ENCODE measurements at places on chromosomes 7 and 10.

- no peak for DNase-seq
Measured at GRCh38 chr10:2921956-2922680, 145.2 kb upstream of the PFKP start.

GRCh38 chr10:36802490-36803153 is 322.8 kb upstream of the ANKRD30A start:
- DNase-seq = peak; percentile 27

GRCh38 chr10:102408728-102409603 is 9.6 kb downstream of the PSD start:
- DNase-seq = peak; percentile 73

- no peak for DNase-seq
Measured at GRCh38 chr7:131665021-131665420, 108.6 kb upstream of the PODXL start.

- DNase-seq = no peak
Measured at GRCh38 chr7:131562941-131563340, 6.5 kb upstream of the PODXL start.

- DNase-seq = peak; percentile 12
Measured at GRCh38 chr10:87816898-87817608, 973 bp downstream of the ATAD1 start.

DNA sequence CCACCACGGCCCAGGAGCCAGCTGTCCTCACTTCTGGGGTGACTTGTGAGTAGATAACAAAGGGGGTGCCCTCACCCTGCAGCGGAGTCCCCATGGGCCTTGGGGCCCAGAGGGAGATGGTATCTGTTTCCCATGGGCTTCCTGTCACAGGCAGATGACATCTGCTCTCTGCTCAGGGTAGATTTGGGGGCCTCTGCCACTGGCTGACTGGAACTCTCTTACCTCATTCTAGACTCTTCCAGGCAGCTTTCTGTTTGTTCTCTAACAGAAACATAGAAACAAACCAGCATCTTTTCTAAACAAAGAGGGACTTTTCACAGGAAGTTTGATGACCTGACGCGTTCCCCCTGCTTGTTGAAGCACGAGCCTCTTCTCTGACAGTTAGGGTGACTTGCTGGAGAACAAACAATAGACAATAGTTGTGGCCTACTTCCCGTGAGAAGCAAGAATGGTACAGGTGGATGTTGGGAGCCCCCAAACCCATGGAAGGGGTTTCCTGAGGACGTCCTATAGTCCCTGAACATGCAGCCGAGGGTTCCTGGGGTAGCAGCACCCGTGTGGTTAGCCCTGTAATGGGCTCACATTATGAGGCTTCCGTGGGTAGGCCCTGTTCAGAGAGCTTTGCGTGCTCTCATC is 61.6 kb downstream of the GRK5 start:
- no peak for DNase-seq

- DNase-seq = peak; percentile 78
Measured at GRCh38 chr10:95508730-95509129, 52.4 kb downstream of the SORBS1 start.

DNA sequence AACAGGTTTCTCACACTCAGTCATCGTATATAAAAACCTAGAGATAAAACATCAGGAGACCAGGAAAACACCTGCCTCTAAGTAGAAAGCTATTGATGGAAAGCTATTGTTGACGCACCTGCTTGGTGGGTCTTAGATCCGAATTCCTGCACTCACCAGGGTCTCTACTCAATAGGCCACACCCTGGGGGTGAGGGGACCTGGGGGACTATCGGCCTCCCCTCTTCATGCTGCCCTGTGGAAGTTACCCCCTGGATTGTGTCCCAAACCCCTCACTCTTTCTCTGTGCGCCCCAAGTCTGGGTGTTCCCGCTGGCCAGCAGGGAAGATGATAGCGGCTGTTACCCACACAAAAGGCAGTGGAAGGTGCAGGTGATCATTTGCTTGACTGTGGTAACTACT is 313.0 kb downstream of the WDR37 start:
- no peak for DNase-seq

- DNase-seq = no peak
Measured at GRCh38 chr10:23404461-23404980, 34.4 kb upstream of the OTUD1 start.

- no peak for DNase-seq
Measured at GRCh38 chr7:36602934-36603887, 121.1 kb downstream of the AOAH start.

DNA sequence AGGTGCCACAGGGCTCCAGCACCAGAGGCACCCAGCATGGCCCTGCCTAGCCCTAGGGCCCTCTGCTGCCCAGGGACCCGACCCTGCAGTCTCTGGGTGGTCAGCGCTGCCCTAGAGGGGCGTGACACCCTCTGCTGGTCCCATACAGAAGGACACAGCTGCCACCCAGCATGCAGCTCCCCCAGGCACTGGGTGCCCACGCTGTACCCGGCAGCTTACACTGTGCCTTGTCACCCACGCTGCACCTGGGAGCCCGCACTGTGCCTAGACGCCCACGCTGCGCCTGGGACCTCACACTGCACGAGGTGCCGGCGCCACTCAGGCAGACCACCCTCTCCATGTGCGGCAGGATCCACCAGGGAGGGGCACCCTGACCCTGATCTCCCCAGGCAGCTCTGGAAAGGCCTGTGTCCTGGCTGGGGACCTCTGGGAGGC is 55.2 kb downstream of the PWWP2B start:
- DNase-seq = no peak

DNA sequence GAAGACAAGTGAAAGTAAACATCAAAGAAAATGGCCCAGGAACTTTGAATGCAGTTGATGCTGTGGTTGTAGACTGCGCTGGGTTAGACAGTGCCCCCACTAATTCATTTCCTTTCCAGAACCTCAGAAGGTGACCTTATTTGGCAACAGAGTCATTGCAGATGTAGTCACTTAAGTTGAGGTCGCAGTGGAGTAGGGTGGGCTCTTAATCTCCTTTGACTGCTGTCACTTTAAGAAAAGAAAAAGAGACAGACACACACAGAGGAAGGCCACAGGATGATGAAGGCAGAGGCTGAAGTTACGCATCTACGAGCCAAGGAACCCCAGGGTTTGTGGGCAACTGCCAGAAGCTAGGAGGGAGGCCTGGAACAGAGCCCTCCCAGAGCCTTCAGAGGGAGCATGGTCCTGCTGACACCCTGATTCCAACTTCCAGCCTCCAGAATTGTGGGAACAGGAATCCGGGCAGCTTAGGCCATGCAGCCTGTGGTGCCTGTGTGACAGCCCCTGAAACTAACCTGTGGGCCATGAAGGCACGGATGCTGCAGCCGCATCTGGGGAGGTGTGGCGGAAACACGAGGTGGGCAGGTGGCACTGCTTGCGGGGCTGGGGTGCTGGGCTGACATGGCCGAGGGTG is 107.6 kb downstream of the PRKAG2 start:
- no peak for DNase-seq

DNA sequence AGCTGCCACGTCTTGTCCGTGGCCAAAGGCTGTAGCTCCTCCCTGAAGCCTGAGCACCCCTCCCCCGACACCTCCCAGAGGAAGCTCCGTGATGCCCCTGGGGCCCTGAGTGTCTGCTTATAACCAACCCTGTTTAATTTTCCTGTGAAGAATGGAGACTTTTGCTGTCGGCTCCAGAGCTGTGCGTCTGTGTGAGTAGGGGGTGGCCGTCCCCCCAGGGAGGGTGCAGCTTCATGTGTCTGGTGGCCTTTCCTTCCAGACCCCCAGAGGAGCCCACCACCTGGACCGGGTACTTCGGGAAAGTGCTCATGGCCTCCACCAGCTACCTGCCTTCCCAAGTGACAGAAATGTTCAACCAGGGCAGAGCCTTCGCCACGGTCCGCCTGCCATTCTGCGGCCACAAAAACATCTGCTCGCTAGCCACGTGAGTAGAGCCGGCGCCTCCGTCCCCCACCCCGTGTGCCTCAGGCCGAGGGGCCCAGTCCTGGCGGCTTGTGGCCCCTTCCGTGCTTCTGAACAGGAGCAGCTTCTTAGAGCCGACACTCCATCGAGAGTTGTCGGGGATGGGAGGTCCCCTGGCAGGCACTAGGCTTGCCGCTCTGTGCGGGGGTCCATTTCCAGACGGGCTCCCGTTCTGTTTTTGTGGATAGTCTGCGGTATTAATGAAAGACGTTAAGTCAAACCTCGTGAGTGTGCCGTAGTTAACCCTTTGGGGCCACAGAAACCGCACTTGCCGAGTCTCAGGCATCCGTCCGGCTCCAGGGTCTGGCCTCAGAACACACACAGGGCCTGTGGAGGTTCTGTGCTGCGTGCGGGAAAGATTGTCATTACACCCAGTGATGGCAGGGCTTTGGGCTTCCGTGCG is 37.1 kb downstream of the WIPI2 start:
- DNase-seq = no peak

DNA sequence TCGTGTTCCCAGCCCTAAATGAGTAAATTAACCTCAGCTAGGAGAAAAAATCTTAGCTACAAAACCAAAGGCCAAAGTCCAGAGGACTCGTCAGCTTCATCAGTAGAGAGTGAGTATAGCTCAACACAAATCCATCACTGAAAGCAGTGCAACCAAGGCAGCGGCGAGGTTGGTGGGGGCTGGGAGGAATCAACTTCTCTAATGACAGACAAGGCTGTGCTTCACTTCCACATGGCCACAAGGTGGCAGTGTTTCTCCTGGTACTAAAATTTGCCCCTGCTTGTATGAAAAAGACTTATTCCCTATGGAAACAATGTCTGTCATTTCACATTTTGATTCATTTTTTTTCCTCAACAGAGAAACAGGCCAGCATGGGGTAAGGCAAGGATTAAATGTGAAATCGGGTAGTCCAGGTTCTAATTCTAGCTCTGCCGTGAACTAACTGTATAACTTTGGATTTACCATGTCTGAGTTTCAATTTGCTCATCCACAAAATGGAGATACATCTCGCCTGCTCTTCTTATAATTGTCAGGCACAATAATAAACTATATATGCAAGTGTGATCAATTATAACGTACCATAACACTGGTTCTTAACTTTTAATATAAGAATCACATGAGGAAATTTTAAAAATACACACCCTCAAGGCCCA is 39.3 kb downstream of the FAS start:
- peak; percentile 77 for DNase-seq

GRCh38 chr7:88003581-88003980 is 69.5 kb downstream of the ADAM22 start:
- DNase-seq = no peak

GRCh38 chr10:61257956-61258496 is 195.2 kb downstream of the TMEM26 start:
- no peak for DNase-seq

GRCh38 chr7:153567426-153567825 is 484.8 kb upstream of the DPP6 start:
- DNase-seq = no peak

DNA sequence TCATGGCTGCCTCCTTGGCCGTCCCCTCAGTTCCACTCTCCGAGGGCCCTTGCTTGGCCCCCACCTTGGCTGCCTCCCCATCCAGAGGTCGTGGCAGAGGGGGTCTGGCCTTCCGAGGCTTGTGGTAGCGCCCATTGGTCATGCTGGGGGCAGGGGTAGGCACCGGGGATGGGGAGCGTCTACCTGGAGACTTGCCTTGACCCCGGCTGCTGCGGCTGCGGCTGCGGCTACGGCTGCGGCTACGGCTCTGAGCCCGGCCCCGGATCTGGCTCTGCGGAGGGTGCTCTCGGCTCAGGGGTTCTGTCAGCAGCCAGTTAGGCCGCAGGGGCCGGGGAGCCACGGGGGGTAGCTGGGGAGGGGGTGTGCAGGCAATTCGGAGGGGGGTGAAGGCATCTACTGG is 10.7 kb downstream of the LZTS2 start:
- no peak for DNase-seq

DNA sequence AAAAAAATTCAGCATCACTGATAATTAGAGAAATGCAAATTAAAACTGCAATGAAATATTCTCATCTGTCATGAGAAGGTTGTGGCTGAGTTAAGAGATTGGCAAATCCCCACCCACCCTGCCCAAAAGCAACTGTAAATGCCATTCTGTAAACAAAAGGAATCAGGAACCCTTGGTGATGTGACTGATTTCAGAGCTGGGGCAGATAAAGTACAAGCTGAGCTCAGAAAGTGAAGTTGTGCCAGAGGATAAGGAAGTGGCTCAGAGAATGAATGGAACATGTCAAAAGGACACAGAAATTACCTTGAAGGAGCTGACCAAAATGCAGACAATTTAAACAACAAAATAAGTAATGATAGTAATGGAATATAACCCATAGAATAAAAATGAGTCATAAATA is 32.7 kb upstream of the ARMS2 start:
- DNase-seq = no peak

- DNase-seq = no peak
Measured at GRCh38 chr10:133129859-133130495, 30.0 kb upstream of the KNDC1 start.

- DNase-seq = no peak
Measured at GRCh38 chr7:2826771-2827170, 17.3 kb downstream of the GNA12 start.

DNA sequence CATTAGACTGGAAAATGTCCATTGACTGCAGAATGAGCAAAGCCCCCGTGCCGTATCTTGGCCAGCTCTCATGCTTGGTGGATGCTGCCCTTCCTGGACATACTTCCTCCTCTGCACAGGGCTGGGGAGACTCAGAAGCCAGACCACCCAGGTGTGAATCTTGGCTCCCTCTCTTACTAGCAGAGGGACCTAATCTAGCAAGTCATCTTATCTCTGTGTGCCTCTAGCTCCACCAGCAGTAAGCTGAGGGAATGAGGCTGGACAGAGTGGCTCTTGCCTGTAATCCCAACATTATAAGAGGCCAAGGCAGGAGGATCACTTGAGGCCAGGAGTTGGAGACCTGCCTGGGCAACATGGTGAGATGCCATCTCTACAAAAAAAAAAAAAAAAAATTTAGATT is 173.8 kb upstream of the GHITM start:
- DNase-seq = no peak

- DNase-seq = no peak
Measured at GRCh38 chr10:63710703-63711102, 189.5 kb downstream of the REEP3 start.

- no peak for DNase-seq
Measured at GRCh38 chr10:86871563-86872183, 85.7 kb downstream of the MMRN2 start.

GRCh38 chr7:27684491-27684890 is 21.8 kb upstream of the HIBADH start:
- no peak for DNase-seq

- DNase-seq = no peak
Measured at GRCh38 chr7:154848464-154848863, 154.5 kb downstream of the PAXIP1 start.

DNA sequence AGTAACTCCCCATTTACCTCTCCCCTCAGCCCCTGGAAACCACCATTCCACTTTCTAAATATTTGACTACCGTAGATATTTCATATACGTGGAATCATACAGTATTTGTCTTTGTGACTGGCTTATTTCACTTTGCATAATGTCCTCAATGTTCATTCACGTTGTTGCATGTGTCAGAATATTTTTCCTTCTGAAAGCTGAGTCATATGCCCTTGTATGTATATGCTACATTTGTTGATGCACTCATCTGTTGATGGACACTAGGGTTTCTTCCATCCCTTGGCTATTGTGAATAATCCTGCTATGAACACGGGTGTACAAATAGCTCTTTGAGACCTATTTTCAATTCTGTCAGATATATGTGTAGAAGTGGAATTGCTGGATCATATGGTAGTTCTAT is 25.8 kb upstream of the TSPAN13 start:
- DNase-seq = no peak

Measured in small intestine (tissue), 16 donors.